Ovary (tissue), 10 donors: ENCODE measurements at places on chromosomes 3 and 15. TPM values are rescaled to one million over a fixed set of nuclear protein-coding genes. Genes with fewer than 3 reads are reported as not detected.
A peak's percentile ranks its signal among the peaks of the same experiment; 100 is the strongest.

FANCD2OS gene
- total RNA-seq = not detected

NECTIN3 gene
- 42.0 TPM for total RNA-seq

RASL12 gene
- 17.4 TPM for total RNA-seq

SLC51A gene
- total RNA-seq = 4.6 TPM

TTC21A gene
- 4.8 TPM for total RNA-seq

DNA sequence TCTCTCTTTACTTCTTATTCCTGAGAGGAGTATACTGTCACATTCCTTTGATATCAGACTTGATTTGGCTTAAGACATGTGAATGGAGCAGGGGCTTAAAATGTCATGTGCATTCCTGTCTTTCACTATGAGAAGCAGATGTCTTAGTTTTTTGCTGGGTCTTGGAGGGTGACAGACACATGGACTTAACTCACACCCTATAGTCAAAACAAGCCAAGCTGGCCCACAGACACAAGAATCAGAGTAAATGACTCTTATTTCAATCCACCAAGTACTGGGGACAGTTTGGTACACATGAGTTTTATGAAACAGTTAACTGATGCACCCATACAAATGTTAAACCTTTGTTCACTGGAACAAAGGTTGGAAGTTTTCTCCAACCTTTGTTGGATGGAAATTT lies 1024.1 kb upstream of the CFAP20DC start:
- no peak overlapping the region for H3K4me3 ChIP-seq
- no peaks in the 10 kb centered on the region for H3K36me3 ChIP-seq
- H3K27ac ChIP-seq = no peak overlapping the region
- no peak for DNase-seq
- H3K4me1 ChIP-seq = no peaks in the 10 kb centered on the region

DNA sequence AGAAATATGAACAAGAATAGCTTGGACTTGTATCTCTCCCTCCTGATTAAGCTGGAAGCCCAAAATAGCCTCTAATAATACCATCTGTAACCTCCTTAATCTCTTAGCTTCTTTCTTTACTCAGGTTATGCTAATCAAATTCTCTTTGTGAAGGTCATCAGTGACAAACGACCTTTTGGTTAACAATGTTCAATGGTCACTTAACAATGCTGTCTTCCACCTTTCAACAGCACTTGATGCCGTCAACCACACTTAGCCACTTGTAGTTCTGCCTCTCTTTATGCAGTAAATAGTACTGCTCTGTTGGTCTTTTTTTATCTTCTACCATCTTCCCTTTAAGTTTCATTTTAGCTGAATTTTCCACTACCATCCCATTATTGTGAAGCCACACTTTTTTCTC lies 476.6 kb upstream of the TGFBR2 start:
- no peaks in the 10 kb centered on the region for H3K4me1 ChIP-seq
- H3K27me3 ChIP-seq = no peaks in the 10 kb centered on the region

DNA sequence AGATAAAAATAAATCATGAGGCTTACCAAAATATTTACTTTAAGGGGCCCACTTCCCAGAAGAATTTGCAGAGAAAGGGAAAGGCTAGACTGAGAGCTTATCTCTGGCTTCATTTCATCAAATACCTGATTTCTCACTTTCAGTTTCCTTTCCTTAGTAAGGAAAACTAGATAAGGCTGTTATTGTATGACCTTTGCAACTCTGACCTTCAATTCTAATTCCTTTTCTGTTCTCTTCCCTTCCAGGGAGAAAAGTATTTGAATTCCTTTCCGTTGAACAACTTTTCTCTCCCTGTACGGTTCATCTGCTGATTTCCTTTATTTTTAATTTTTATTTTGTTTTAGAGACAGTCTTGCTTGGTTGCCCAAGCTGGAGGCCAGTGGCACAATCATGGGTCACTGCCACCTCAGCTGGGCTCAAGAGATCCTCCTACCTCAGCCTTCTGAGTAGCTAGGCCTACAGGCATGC lies 7.1 kb upstream of the PXK start:
- no peaks in the 10 kb centered on the region for H3K27me3 ChIP-seq
- H3K4me1 ChIP-seq = peaks cover 10% of the 10 kb centered on the region
- H3K27ac ChIP-seq = peak overlapping the region; percentile 60
- no peak for DNase-seq
- H3K4me3 ChIP-seq = no peak overlapping the region
- H3K36me3 ChIP-seq = no peaks in the 10 kb centered on the region

- H3K36me3 ChIP-seq = no peaks in the 10 kb centered on the region
- H3K27ac ChIP-seq = no peak overlapping the region
- no peaks in the 10 kb centered on the region for H3K27me3 ChIP-seq
- H3K4me3 ChIP-seq = no peak overlapping the region
- H3K4me1 ChIP-seq = no peaks in the 10 kb centered on the region
These were observed 8.3 kb downstream of the PSTPIP1 start for GRCh38 chr15:77002954-77003912.

DNA sequence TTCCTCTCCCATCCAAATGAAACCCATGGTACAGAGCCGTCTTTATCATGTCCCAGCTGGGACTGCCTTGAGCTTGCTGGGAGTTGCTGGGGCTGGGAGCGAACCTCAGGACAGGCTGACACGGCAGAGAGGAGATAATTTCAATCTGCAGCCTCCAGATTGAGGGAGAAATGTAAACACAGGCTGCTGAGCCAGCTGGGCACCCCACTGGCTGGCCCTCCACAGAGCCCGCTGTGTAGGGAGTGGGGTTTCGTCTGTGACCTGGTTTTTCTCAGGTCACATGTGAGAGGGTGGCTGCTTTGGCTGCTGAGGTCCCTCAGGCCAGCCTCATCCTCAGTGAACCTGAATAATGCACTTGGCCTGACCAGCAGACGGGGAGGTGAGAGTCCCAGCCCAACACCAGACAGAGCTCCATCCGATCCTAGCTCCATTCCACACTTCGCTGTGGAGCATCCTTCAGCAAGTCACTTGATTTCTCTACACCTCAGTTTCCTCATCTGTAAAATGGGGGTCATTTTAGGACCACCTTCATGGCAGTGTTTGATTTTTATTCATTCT lies 121.6 kb upstream of the MRPS22 start:
- DNase-seq = peak; percentile 66
- H3K4me3 ChIP-seq = no peak overlapping the region
- H3K36me3 ChIP-seq = no peaks in the 10 kb centered on the region

DNA sequence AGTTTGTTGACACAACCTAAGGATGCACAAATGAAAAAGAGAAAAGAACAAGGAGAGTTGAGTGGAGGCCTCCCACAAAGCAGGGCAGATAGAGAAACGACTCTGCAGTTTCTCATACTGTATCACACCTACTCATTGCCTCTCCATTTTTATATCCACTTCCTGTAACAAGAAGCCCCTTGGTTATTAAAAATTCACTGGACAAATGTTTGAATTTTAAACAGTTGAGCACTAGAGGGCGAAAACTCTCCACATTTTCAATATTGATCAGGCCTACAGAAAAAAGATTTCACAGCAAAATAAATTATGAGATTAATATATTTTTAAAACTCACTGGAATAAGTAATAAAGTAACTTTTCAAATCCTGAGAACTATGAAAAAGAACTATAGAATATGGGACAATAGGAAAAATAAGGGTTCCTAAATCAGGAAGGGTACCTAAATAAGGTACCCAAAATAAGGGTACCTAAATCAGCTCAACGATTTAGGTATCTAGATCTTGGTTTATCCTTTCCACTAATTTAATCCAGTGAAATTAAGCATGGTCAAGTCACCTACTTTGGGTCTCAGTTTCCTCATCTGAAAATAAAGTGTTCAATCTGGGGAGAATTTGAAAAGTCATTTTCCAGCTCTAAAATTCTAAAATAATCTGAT lies 47.0 kb upstream of the PPIB start:
- H3K27ac ChIP-seq = no peak overlapping the region
- H3K4me1 ChIP-seq = no peaks in the 10 kb centered on the region
- no peaks in the 10 kb centered on the region for H3K36me3 ChIP-seq
- no peaks in the 10 kb centered on the region for H3K27me3 ChIP-seq

DNA sequence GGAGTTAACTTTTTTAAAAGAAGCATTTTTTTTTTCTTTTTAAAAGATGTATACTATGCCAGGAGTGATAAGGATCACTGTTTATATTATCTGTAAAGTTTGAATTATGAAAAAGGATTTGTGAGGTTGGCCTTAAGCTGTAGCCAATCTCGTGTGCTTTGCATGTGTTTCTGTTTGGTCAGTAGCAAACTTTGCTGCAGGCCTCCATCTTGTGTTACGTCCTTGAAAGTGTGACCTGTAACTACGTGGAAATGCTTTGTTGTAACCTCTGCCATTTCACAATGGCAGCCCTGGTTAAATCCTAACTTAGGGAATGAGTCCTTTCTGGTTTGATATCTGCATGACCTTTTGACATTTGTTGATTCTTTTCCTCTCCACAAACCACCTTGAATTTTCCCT lies 1345.6 kb downstream of the NSUN3 start:
- no peaks in the 10 kb centered on the region for H3K27me3 ChIP-seq
- H3K4me3 ChIP-seq = no peak overlapping the region
- H3K36me3 ChIP-seq = no peaks in the 10 kb centered on the region

- DNase-seq = no peak
- H3K27ac ChIP-seq = no peak overlapping the region
- H3K27me3 ChIP-seq = no peaks in the 10 kb centered on the region
- H3K4me3 ChIP-seq = no peak overlapping the region
- H3K4me1 ChIP-seq = peaks cover 5% of the 10 kb centered on the region
These were observed 28.6 kb downstream of the PLD1 start for GRCh38 chr3:171781711-171782127.

GRCh38 chr15:62606376-62607113 lies 436.0 kb upstream of the TPM1 start:
- H3K4me3 ChIP-seq = no peak overlapping the region
- H3K27me3 ChIP-seq = no peaks in the 10 kb centered on the region
- no peak overlapping the region for H3K27ac ChIP-seq
- no peaks in the 10 kb centered on the region for H3K4me1 ChIP-seq
- DNase-seq = no peak
- H3K36me3 ChIP-seq = no peaks in the 10 kb centered on the region

GRCh38 chr3:148513096-148513543 lies 184.6 kb upstream of the AGTR1 start:
- DNase-seq = no peak
- H3K36me3 ChIP-seq = no peaks in the 10 kb centered on the region
- H3K4me3 ChIP-seq = no peak overlapping the region
- H3K27ac ChIP-seq = no peak overlapping the region

DNA sequence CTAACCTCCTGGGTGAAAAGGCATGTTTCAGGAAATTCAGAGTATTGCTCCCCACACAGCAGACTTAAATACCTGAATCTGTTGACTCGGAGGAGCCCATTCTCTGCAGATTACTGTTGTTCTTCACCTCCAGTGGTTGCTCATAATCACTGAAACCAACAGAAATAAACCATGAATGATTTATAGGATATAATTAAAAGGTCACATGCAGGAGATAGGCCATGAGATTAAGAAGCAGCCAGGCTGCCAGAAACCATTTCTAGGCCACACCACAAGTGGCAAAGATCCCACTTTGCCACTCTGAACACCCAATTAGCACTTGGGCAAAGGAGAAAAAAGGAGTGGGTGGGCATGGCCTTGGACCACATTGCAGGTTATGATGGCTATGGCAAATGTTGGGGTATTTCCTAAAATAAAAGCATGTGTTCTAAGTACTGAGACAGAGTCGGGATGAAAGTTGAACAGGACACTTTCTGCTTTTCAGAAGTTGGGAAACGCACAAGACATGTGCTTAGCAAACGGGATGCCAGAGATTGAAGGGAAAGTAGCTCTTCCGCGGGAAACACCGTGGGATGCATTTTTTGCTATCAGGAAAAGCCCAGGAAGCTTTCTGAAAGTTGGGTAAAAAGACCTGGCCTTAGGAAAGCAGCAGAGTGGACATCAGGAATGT lies 1.5 kb downstream of the CDC25A start:
- peaks cover 9% of the 10 kb centered on the region for H3K4me1 ChIP-seq
- DNase-seq = no peak
- no peaks in the 10 kb centered on the region for H3K36me3 ChIP-seq
- H3K27me3 ChIP-seq = no peaks in the 10 kb centered on the region

DNA sequence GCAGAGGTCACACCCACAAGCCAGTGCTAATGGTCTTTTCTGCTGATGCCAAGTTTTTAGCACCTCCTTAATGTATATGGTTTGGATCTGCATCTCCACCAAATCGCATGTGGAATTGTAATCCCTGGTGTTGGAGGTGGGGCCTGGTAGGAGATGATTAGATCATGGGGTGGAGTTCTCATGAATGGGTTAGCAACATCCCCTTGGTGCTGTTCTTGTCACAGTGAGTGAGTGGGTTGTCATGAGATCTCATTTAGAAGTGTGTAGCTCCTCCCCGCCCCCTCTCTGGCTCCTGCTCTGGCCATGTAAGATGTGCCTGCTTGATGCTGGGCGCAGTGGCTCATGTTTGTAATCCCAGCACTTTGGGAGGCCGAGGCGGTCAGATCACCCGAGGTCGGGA lies 37.3 kb upstream of the KLHL6 start:
- H3K27me3 ChIP-seq = no peaks in the 10 kb centered on the region
- no peak overlapping the region for H3K27ac ChIP-seq
- H3K4me3 ChIP-seq = no peak overlapping the region
- no peaks in the 10 kb centered on the region for H3K36me3 ChIP-seq
- no peaks in the 10 kb centered on the region for H3K4me1 ChIP-seq

GRCh38 chr15:57683481-57683880 lies 23.0 kb upstream of the POLR2M start:
- peaks cover 2% of the 10 kb centered on the region for H3K4me1 ChIP-seq
- H3K36me3 ChIP-seq = no peaks in the 10 kb centered on the region
- H3K27me3 ChIP-seq = no peaks in the 10 kb centered on the region
- no peak for DNase-seq
- no peak overlapping the region for H3K4me3 ChIP-seq

- H3K27me3 ChIP-seq = no peaks in the 10 kb centered on the region
- H3K27ac ChIP-seq = no peak overlapping the region
These were observed 125.1 kb upstream of the IQSEC1 start for GRCh38 chr3:13198264-13198879.

DNA sequence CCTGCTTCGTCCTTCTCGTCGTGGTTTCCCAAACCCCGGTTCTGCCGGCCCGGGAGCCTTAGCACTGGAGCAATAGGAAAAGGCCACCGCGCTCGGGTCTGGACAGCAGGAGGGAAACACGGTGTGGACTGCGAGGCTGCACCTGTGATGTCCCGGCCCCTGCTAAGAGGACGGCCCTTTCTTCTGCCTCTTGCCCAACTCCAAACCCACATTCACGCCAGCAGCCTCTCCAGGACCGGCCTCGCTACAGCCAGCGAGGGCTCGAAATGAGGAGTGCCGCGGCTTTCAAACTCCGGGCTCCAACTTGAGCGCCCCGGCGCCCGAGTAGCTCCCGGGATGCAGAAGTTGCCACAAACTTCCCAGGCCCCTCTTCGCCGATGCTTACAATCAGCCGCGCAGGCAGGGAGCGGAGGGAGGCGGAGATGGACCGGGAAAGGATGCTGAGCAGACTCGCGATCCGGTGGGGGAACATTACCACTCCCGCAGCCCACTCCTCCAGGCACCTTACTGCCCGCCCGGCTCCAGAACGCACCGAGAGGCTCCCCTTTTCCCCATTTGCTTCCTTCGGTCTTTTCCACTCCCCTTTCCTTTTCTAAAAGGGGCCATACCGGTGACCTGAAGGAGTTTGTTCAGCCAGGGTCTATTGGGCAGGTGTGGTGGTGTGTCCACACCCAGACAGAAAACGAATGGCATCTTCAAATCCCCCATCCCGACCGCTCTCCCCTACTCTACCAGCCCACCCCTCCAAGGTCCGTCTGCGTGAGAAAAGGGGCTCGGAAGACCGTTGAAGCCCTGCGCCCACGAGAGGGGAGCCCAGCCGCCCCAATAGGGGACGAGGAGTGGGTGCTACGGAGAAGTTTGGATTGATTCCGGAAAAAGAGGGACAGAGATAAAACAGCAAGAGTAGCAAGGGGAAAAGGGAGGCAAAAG lies 18.8 kb upstream of the SATB1 start:
- H3K4me3 ChIP-seq = peak overlapping the region; percentile 56
- peaks cover 7% of the 10 kb centered on the region for H3K4me1 ChIP-seq
- no peaks in the 10 kb centered on the region for H3K36me3 ChIP-seq
- no peak overlapping the region for H3K27ac ChIP-seq
